Stimulated activated naive CD4-positive, alpha-beta T cell treated with Interleukin-2 at 50 U/mL for 16 hours (primary cell): ENCODE measurements at places on chromosomes 3 and 15.

DNA sequence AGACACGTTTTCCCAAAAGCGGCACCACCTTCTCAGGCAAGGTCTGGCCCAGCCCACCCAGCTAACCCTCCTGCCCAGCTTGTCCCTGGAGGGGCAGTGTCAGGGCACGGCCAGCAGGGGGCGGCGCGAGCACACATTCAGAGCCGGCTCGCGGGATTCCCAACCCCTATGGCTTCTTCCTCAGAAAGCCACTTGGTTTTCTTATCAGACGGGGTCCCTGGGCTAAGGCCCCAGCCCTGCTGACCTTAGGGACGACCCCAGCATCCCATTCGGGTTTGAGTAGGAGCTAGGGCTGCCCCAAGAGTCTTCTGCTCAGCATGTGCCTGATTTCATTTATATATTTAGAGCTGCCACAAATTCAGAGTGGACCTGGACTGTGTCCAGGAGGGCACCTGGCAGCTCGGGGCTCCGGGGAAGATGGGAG, 14.5 kb downstream of the RLBP1 start:
- DNase-seq, result peak; percentile 59

- no peak for DNase-seq
Measured at GRCh38 chr3:69160525-69160924, 38.1 kb upstream of the LMOD3 start.

GRCh38 chr3:65846936-65847335, 191.8 kb downstream of the MAGI1 start:
- no peak for DNase-seq

GRCh38 chr3:14598143-14598569, 53.4 kb upstream of the CCDC174 start:
- peak; percentile 20 for DNase-seq

DNA sequence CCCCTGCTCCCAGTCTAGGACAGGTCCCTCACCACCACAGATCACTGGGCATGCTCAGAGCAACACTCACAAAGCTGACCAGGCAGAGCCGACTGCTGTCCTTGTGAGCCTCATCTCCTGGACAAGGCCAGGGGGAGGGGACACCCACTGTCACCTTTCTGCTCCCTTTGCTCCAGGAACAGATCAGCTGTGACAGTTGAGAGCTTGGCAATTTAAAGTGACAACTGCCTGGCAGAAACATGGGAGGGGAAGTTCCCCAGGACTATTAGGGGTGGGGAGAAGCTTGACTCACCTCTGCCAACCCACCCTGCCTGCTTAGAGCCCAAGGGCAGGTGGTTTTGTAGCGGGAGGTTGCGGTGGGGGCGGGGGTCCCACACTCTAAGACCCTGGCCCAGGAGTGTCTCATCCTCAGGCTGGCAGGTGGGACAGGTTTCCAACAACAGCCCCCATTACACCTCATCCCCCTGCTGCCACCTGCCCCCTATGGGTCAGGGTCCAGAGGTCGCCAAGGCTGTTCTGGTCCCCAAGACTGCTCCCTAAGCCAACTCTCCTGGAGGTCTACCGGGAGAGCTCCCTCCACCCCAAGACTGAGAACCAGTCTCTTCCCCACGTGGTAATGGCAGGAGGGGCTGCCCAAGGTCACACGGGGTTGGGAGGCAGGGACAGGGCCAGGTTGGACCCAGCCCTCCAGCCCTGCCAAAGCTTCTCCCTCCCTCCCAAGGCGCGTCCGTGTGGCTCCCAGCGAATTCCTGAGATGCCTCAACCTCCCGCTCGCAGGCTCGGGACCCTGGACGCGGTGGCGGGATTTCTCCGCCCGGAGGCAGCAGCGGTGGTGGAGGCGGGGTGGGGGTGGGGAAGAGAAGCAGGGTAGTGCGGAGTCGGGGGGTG, 80.4 kb downstream of the IQSEC1 start:
- no peak for DNase-seq

DNA sequence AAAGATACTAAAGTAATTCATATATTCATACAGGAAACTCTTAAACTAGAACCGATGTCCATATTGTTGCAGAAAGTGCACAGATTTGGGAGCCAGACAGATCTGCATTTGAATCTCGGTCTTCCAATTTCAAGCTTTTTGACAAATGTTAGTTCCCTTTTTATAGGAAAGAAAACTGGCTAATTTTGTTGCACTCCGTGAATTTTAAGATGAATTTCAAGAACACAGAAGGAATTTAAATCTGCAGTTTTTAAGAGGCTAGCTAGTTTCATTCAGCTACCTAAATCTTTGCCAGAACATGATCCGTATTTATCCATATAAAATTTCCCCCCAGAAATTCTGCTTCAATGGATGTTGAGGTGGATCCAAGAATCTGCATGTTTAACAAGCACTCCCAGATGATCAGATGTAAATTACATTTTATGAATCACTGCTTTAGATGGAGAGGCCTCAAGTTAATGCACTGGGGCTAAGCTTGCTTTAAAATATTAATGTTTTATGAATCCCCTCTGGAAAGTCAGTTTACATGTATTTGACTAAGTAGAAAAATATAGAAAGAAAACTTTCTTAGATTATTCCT, 1296.3 kb upstream of the CADM2 start:
- DNase-seq, result no peak

GRCh38 chr3:59436164-59436958, 386.5 kb upstream of the CFAP20DC start:
- no peak for DNase-seq

DNA sequence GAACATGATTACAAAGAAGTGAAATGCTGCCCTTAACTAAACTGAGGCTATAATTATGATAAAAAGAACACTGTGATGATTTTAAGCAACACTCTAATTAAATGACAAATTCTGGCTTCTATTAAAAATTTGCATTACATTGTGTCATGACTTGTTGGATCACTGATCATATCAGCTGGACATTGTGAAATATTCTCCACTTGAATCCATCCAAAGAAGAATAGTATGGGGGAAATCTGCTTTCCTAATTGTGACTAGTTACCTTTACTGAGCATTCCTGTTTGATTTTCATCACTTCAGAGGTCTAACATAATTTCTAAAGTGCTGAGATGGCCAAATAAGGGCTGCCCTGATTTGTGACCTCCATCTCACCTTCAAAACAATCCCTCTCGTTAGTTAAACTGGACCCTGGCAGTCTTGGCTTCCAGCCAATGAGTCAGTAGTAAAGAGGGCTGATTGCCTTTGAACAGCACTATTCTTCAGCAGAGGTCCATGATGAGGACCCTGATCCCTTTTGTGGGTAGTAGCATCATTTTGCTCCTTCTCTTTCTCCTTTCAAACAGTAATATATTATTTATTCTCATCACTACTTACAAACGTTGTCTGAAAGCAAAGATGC, 53.5 kb upstream of the LEKR1 start:
- no peak for DNase-seq
